ENCODE measurements at places on chromosomes 16 and 17.

DNA sequence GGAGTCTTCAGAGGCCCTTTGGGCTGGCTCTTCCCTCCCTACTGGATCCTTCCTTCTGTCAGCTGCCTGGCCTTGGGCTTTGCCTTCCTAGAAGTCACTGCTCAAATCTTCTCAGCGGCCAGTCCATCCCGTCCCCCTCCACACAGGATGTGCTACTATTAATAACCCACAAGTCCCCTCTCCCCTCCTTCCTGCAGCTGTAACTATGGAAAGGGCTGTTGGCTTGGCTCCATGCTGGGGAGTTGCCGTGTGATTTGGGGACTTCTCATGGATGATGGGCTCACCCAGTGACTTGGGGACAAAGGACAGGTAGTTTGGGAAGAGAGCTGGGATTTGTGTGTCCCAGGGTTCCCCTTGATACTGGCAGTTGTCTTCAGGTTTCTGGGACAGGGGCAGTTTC is 19.4 kb downstream of the TMEM94 start:
- no peak for DNase-seq

DNA sequence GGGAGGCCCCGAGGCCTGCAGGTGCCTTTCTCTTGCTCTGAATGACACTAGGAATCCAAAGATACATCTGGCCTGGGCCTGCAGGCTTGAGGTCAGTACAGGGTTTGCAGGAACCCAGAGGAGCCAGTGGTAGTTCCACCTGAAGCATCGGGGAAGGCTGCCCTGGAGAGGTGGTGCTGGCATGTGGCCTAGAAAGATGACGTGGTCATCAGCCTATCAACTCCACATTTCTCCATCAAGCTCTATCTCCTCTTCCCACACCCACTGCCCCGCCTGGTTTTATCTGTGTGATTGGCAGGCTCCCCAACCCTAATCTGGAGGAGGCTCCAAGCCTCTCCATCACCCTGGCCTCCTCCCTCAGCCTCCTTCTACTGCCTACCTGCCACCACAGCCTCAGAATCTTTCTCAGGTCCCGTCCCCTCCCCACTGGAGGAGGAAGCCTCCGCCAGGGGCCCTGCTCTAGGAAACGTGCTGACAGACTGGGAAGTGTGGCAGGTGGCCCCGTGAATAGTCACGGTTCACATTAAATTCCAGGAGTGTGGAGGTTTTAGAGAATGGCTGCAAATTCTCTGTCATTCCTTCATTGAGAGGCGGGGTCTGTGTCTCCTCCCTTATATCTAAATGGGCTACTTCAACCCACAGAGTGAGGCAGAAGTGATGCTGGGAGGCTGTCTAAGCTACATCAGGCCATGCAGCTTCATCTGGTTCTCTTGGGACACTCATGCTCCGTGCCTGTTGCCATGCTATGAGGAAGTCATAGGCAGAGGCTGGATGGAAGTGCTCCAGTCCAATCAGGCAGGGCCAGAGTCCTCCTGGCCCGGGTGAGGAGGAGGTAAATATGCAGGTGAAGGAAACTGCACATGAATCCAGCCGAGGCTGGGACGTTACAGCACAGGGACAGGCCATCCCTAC is 11.4 kb upstream of the MAP2K3 start:
- no peak for DNase-seq

DNA sequence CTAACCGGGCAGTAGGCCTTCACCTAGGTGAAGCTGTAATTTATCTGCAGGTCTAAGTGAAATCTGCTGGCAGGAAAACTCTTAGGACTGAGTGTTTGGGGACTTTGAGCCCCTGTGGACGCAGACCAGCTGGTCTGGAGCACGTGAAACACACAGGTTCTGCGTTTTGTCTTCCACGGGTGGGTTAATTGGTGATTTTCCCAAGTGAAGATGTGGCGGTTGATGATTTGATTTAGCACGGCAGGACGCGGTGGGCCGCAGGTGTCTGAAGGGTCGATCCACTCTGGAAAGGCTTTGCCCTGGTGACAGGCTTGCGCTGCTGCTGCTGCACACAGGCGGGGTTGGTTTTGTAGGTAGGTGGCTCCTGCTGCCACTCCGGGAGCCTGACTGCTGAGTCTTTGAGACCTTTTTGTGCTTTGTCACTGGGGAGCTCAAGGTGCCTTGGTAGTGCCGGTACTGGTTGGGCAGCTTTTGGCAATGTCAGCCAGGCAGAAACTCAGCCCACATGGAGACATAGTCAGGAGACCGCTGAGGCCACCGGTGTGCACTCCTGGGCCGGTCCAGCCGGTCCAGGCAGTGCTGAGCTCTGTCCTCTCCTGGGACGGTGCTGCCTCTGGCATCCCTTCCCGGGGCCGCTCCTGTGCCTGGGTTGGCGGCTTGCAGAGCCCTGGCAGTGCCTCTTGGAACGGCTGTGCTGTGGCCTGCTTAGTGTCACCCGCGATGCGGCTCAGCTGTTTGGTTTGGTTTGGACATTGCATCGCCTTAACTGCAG is 2.3 kb downstream of the BAIAP2 start:
- DNase-seq, result peak; percentile 89

GRCh38 chr17:81335773-81336157 is 40.7 kb upstream of the SLC38A10 start:
- no peak for DNase-seq

DNA sequence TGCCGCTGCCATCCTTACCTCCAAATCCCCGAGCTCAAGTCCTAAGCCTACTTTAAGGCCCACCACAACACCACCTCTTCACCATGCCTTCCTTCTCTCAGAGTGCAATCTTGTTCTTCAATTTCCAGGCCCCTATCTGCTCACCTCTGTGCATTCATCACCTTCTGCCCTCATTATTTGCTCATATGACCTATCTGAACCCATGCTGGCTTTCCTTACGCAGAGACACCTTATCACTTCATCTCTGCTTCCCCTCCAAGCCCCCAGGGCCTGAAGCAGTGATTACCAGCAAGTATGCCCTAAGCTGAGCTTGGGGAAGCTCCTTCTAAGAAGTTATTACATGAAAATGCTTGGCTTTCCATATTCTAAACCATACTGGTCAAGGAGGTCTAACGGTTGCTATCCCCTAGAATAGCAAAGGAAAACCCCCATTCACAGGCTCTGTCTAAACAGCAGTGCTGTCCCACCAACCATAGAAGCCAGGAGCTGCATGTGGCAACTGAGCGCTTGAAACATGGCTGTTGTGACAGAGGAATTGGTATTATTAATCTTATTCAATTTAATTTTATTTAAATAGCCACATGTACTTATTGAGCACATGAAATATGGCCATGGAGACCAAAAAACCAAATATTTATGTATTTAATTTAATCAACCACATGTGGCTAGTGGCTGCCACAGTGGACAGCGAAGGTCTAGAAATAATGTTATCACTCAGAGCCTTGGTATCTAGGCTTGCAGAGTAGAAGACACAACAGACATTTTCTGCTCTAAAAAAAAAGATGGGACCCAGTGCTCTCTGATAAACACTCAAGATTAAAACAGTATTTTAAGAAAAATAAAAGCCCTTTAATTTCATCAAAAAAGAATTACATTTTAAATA is 13.9 kb downstream of the USP7 start:
- DNase-seq, result no peak

DNA sequence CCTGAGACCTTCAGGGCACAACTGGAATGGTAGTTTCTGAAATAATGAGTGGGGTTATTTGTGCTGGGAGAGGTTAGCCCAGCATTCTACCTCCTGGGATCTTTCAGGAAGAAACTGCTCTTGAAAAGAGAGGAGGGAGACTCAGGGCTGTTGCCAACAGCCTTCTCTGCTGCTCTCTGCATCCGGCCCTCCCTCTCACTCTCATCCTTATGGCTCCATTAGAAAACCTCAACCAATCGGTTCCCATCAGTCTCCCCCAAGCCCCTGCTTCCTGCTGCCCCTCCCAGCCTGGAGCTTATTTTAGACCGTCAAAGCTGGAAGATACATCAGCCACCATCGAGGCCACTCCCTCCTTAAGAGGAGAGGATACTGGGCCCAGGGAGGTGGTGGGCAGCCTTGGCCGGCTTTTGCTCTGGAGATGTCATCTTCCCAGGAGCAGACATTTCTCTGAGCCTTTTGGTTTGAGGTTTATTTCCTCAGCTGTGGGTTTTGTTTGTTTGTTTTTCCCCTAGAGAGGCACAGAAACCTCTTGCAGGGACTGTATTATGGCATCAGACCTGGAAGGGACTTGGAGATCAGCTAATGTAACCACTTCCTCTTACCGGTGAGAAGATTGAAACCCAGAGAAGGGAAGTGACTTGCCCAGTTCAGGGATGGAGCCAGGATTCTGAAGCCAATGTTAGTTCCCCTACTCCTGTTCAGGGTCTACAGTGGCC is 2.7 kb downstream of the MPRIP start:
- peak; percentile 37 for DNase-seq

DNA sequence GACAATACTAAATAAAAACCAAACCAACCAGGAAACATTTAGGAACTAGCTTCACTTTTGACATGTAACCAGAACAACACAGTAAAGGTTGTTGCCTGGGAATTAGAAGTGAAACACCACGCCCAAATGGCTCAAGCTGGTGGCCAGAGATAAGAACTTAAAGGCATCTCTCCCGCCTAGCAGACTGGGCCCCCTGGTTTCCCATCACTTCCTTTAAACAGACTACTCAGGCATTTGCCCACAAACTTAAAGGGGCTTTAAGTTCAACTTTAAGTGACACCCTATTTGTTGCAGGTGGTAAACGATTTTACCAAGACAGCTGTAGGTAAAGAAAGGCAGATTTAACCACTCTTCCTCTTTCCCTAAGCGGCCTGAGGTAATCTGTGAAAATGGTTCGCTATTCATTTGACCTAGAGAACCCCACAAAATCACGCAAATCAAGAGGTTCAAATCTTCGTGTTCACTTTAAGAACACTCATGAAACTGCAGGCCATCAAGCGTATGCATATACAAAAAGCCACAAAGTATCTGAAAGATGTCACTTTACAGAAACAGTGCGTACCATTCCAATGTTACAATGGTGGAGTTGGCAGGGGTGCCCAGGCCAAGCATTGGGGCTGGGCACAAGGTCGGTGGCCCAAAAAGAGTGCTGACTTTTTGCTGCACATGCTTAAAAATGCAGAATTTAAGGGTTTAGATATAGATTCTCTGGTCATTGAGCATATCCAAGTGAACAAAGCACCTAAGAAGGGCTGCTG is 40.8 kb upstream of the BPTF start:
- no peak for DNase-seq

GRCh38 chr17:20033415-20033814 is 24.3 kb downstream of the SPECC1 start:
- no peak for DNase-seq

GRCh38 chr16:48564544-48565444 is 45.2 kb downstream of the N4BP1 start:
- no peak for DNase-seq

GRCh38 chr16:46712911-46713310 is 23.5 kb downstream of the ORC6 start:
- DNase-seq, result no peak

- DNase-seq, result no peak
These were observed 203.4 kb downstream of the CCDC182 start for GRCh38 chr17:57541472-57542394.

DNA sequence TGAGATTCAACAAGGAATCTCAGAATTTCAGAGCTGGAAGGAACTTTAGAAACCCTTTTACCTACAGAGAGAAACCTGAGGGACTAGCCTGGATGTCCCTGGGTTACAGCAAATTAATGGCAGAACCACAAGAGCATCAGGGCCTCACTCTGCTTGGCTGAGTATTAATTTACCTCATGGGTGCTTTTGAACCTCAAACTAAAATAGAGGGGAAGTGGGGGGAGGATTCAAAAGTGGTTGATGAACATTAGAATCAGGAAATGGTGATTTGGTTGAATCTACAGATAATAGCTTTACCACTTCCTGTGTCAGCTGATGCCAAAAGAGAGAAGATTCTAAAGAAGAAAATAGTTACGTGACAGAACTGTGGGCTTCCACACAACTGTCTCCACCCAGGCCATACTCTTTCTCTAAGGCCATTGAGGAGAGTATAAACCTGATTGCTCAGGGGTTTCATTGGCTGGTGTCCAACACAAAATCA is 11.3 kb upstream of the SKAP1 start:
- DNase-seq, result no peak

DNA sequence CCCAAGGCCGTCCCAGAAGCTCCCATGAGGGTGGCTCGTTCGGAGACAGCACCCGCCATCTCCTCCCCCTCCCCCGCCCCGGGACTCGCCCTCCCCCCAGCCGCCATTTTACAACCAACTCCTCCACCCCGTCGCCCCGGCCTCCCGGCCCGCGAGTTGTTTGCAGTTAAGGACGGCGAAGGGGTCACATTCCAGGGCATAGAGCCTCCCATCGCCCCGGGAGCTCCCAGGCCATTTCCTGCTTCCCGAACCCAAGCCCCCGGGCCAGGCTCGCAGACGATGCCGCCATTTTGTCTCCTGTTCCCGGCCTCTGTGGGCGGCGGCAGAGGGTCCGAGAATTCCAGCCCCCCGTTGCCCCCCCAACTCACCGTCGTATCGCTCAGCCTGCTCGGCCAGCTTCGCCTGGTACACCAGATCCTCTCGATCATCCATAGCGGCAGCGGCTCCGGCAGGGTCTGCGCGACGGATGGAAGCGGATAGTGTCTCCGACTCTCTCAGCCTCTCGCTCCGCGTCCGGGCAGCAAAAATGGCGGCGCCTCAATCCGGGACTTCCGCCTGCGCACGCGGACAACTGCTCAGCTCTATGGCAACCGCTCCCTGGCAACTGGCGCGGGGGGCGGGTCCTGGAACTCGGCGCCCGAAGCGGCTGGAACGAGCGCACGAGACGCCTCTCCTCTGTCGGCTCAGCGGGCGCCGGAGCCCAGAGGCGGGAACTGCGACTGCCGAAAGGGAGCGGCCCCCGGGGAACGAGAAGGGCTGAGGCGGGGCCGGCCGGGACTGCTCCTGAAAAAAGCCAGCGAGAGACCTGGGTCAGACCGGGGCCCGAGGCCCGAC is at the start of gene YWHAE:
YWHAE (minus strand) TSS at position 544 of the 834 bp plus-strand sequence; CDS start at position 432, 112 bp downstream.
- peak; percentile 96 for DNase-seq

- no peak for DNase-seq
These were observed 2.3 kb downstream of the CASKIN2 start for GRCh38 chr17:75512926-75513640.

DNA sequence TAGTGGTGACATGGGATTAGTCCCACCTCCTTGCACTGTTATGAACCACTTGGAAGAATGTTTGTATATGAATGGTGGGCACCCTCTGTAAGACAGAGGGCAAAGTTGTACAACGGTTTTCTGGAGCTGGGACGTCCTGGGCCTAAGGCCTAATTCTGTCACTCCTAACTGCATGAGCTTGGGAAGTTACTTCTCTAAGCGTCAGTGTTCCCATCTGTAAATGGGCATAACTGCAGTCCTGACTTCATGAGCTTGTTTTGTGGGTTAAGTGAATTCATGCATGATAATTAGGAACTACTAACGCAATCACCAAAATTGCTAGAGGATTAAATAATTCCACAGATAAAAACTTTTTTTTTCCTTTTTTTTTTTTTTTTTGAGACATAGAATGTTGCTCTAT is 1.8 kb downstream of the TBC1D16 start:
- DNase-seq, result no peak

GRCh38 chr17:1462164-1463112 is 6.4 kb upstream of the CRK start:
- no peak for DNase-seq

GRCh38 chr17:7220593-7221277 is 997 bp downstream of the ACADVL start:
- DNase-seq, result no peak

- DNase-seq, result no peak
These were observed 10.3 kb upstream of the IRF8 start for GRCh38 chr16:85888405-85889331.

GRCh38 chr17:45338996-45339535 is 22.2 kb upstream of the MAP3K14 start:
- DNase-seq, result no peak

- DNase-seq, result no peak
These were observed 504.2 kb upstream of the PSMD7 start for GRCh38 chr16:73792199-73793020.

- DNase-seq, result no peak
These were observed 49.9 kb upstream of the ELAC2 start for GRCh38 chr17:13067629-13068303.
